ENCODE measurements at places on chromosomes 2 and 18.

GRCh38 chr2:31240381-31241365, 6.7 kb downstream of the EHD3 start:
- no peak for DNase-seq

DNA sequence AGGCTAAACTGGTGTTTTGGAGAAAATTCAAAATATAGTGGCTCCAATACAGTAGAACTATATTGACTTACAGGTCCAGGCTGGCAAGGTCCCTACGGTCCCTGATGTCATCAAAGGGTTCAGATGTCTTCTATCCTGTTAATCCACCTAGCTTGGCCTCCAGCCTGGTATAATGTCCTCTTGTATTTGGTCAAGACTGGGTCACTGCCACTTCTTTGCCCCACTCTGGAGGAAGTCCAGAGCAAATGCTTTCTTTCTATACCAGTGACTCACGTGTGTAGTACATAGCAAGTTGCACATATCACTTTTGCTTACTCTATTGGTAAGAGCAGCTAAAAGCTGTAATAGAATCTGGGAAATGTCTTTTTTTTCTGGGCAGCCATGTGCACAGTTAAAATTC, 80.8 kb downstream of the LCLAT1 start:
- no peak for DNase-seq

- no peak for DNase-seq
These were observed 127.8 kb downstream of the CERS6 start for GRCh38 chr2:168583710-168584521.

DNA sequence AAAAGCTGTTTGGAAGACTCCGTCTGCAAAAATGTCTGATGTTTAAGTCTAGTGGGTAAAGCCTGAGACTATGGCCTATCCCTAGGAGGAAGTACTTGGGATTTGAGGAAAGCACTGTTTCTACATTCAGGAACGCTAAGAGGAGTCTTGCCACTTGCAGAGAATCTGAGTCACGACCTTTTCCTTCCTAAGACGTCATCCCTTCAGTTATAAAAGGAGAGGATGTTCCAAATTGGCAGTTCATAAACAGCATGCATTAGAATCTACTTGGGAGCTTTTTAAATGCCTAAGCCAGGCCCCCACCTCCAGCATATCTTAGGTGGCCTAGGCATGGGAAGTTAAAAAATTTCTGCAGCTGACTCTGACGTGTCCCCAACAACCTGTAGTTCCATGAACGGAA, 125.9 kb downstream of the TTC32 start:
- no peak for DNase-seq

DNA sequence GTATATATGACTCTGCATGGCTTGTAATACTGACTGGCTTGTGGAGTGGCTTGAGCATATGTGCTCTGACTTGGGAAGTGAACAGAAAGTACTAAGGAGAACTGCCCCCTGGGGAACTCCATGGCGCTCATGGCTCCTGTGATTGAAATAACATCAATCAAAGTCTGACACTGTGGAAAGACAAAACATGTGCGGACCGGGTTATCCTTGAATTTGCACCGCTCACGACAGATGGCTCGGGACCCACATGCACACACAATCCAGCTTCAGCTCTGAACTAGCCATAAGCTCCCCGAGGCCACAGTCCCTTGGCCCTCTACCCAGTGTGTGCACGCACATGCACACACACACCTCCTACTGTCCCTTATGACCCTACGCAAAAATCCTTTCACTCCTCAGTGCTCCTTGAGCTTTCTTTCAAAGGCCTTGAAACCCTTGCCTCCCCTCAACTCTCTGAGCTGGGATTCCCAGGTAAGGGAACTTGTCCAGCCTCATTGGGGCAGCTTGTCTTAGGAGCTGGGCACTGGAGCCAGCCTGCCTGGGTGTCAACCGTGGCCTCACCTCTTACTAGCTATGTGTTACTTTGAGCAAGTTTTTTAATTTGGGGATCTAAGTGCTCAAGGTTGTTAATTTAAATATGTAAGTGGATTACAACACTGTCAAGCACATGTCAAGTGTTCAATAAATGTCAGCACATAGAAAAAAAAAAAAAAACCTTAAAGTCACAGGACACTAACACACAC, 43.6 kb downstream of the MRPS5 start:
- DNase-seq: no peak

GRCh38 chr2:232761301-232761907, 15.0 kb downstream of the KCNJ13 start:
- peak; percentile 35 for DNase-seq

All from astrocyte of the cerebellum (primary cell).